DMS 273 treated with DMSO at 0.1 percent for 48 hours (cell line): ENCODE measurements at places on chromosomes 1 and 21.

GRCh38 chr1:221227872-221228337, 348.7 kb downstream of the HLX start:
- no peak for DNase-seq

DNA sequence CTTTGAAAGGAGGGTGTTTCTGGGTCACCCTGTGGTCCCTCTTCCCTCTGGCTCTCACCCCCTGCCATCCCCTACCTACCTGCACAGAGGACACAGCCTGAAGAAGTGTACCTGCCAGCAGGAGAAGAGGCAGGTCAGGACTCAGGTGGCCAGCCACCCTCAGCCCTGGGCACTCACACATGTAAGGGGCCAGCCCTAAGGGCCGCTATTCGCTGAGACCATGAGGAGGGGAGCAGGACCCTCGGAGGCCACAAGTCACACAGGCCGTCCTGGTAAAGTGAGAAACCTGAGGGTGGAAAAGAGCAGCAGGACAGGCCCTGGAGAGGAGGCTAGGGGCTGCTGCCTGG, 1.2 kb downstream of the ZNF692 start:
- no peak for DNase-seq

DNA sequence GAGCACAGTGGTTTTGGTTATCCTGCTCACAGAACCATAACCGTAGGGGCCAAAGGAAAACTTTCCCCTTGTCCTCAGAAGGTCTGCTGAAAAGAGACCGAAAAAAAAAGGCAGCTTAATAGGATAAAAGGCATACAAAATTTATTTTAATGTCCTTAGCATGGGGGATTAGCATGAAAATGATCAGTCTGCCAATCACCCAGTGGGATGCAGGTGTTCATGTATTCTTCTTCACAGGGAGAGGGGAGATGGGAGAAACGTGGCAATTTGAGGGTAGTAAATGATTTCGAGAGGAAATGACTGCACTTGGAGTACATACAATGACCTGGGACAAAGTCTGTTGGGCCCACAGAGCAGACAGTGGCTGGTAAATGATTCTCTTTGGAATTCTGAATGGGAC, 194.0 kb downstream of the AJAP1 start:
- no peak for DNase-seq

DNA sequence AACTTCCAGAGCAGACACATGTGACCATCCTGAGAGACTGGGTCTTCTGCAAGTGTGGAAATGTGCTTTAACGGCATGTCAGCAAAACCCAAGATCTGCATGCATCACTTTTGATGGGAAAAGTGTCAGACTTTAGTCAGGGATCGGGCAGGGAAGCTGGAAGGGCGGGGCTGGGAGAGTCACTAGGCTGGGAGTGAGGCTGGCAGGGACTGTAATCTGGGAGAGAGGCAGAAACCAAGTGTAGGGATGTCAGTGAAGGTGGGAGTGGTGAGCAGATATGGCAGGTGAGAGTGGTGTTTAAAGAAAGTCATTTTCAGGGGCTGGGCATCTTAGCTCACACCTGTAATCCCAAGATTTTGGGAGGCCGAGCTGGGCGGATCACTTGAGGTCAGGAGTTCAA, 11.3 kb downstream of the CDA start:
- DNase-seq = no peak

GRCh38 chr1:54542962-54543539, 5.0 kb upstream of the ACOT11 start:
- DNase-seq = no peak
